ENCODE measurements at places on chromosomes 3 and 15.

DNA sequence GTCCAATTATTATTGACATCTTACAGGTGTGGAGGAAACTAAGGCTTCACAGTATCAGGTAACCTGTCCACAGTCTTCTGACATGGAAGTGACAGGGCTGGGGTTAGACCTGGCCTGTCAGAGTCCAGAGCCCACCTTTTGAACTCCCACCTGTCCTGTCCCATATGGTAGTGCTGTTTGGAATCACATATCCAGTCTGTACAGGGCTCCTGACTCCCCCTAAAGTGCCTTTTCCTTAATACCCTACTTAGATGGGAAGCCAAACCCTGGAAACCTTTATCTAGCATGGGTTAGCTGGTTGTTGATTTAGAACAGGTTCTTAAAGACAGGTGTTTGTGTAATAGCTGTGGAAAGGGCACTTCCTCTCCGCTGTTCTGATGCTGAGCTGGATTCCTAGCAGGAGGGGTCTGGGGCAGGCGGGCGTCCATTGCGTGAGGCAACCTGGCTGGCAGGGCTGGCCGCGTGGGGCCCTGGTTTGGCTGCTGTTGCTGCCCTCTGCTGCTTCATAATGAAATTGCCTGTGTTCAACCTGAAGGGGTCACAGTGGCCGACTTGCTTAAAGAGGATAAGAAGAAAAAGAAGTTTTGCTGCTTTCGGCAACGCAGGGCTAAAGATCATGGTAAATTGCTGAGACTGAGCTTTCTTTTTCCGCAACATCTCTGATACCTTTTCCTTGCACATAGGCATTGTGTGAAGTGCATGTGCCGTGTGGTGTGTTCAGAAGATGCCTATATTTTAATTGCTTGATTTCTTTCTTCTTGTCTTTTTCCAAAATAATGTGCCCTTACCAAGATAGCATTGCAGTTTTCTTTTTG, 136.2 kb downstream of the CHDH start:
- DNase-seq: peak; percentile 78

DNA sequence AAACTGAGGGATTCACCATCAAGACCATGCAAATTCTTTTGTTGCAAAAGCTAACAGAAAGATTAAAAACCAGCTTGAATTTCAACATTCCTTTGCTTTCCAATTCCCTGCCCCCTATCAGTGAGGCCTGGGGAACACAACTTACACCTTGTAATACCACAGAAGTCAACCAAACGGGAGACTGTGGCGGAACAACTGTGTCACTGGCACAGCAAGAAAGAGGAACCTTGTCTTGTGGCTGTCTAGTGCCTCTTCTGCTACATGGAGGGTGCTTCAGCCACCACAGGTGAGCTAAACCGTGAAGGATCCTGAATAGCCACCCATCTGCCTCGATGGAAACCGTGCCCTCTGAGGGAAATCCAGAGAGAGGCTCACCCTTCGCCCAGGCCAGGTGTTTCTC, 11.4 kb downstream of the CCDC12 start:
- DNase-seq: no peak

GRCh38 chr3:56064684-56065083, 403.6 kb downstream of the ERC2 start:
- DNase-seq: no peak

DNA sequence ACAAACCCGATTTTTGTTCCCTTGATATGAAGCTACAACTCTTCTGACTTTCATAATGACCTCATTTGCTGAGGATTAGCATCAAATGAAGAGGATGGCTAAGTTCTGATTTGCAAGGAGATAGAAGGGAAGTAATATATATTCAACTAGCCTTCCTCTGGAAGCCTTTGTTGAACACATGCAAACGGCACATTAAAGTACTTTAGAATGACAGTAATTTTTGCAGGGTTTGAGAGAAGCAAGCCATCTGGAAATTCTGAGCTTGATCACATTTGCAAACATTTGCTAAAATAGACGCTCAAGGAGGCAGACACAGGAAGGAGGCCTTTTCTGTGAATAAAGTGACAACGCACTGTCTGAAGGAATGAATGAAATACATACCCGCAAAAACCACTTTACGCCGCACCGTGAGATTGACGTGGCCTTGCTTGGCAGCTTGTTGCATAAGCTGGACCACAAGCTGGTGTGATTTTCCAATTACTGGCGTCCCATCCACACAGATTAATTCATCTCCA, 657.2 kb downstream of the MAGI1 start:
- no peak for DNase-seq

GRCh38 chr15:83283813-83284558, 478 bp downstream of the BNC1 start:
- no peak for DNase-seq

- peak; percentile 14 for DNase-seq
Observed at GRCh38 chr3:100761211-100761942, 52.1 kb downstream of the TFG start.

- DNase-seq: no peak
Observed at GRCh38 chr3:79085171-79085570, 682.6 kb downstream of the ROBO1 start.

GRCh38 chr3:64355401-64355807, 130.1 kb upstream of the PRICKLE2 start:
- no peak for DNase-seq

DNA sequence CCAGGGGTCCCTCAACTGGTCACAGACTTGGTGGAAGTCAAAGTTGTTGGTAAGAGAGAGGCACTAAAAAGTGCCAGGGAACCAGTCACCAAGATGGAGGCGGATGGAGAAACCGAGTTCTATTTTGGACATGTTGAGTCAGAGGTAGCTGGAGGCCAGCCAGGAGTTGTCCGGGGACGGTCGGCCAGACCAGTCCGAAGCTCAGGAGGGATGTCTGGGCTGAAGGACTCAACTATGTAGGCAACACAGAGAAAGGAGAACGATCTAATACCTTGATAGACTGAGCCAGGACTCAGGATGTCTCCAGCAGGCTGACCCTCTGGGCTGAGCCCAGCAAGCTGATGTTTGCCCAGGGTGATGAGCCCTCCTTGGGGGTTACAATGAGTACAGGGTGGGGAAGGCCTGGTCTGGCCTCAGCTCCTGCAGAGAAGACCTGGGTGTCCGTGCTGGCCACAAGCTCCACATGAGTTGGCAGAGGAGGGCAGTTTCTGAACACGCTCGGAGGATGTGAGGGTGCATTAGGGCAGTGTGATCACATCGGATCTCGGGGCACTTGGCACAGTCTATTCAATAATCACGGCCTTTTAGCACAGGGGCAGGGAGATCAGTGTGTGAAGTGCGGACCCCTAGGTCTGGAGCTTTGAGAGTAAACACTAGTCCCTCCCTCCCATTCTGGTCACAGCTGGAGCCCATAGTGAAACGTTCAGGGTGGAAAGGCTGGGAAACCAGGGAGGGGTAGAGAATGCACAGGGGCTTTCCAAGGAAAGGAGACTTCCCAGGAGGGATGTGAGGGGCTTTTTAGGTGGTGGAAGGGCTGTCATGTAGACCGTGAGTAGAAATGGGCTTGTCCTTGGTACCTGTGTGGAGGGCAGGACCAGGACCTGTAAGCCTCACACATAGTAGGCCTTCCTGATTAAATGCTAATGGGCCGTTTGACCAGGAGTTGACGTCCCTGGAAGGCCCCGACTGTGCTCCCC, 111.9 kb downstream of the ETFA start:
- no peak for DNase-seq

DNA sequence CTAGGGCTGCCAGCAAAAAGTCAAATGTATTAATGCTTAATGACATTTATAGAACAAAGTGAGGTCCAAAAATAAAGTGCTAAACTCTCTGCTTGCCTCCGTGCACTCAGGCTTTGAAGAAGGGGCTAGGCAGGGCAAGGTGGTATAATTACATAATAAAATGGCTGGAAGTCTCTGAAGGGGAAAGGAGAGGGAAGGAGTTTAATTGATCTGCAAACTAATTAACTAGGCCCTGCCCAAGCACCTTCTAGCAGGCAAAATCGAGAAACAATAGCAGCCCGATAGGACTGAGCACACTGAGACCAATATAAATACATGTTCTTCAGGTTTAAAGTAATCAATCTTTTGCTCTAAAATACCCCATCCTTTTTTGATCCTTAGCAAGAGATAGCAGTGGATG, 13.0 kb downstream of the DIS3L start:
- DNase-seq: no peak

GRCh38 chr3:175149675-175150074, 290.5 kb downstream of the NAALADL2 start:
- DNase-seq: no peak

DNA sequence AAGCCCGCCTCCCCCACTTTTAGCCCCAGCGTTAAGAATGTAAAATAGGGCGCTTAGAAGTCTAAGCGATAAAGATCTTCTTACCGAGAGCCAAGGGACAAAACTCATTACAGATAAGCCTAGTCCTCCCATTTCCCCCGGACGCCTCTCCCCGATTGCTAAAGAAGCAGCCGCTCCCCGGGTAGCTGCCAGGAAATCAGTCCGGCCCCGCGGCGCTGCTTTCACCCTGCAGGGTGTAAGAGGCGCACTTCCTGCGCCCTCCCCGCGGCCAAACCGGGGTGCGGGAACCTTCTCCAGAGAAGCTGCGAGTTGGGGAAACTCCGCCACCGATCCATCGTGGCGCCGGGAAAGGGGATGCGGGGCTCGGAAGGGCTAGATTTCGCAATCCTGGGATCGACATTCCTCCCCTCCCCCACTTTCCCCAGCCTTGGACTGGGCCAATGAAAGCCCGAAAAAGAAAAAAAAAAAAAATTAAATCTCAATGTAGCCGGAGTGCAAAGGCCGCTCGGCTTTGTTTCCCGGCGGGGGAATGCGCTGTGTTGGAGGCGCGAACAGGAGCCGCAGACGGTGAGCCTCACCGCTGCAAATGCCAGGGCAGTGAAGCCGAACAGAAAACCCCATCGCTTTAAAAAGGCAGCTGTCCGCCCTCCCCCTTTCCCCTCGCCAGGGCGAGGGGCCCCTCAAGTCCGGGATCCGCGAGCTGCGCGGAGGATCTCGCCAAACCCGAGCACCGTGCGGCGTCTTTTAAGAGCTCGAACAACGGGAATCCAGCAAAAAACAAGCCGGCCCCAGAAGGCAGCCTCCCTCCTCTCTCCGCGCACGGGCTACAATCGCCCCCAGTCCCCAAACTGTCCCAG, 626 bp upstream of the PTPRG start:
- peak; percentile 67 for DNase-seq

All from activated CD4-positive, alpha-beta T cell treated with anti-CD3 and anti-CD28 coated beads, Interleukin-2, Interleukin-6, amounts not matched to agents 100 ng/mL and 50 ng/mL, durations not matched to agents 16 hours and 8 hours (primary cell).